Fibroblast of lung (primary cell): ENCODE measurements at places on chromosomes 2 and 18. TPM values are rescaled to one million over a fixed set of nuclear protein-coding genes. Genes with fewer than 3 reads are reported as not detected.

GRCh38 chr18:10122988-10123950 is 209.5 kb downstream of the VAPA start:
- peak; percentile 33 for DNase-seq

GRCh38 chr2:18708203-18708715 is 118.9 kb upstream of the NT5C1B start:
- no peak for DNase-seq

- DNase-seq = peak; percentile 89
Observed at GRCh38 chr2:37713258-37713700, 41.8 kb upstream of the CDC42EP3 start.

Gene SERPINE2
- 37.2 and 77.9 TPM in 2 replicates for total RNA-seq

Gene SLC14A1
- 2.3 and 31.0 TPM in 2 replicates for total RNA-seq

Gene GRHL1
- total RNA-seq = 0.77 and 0.99 TPM in 2 replicates

GRCh38 chr2:36389091-36389564 is 33.5 kb downstream of the CRIM1 start:
- DNase-seq = peak; percentile 64

DNA sequence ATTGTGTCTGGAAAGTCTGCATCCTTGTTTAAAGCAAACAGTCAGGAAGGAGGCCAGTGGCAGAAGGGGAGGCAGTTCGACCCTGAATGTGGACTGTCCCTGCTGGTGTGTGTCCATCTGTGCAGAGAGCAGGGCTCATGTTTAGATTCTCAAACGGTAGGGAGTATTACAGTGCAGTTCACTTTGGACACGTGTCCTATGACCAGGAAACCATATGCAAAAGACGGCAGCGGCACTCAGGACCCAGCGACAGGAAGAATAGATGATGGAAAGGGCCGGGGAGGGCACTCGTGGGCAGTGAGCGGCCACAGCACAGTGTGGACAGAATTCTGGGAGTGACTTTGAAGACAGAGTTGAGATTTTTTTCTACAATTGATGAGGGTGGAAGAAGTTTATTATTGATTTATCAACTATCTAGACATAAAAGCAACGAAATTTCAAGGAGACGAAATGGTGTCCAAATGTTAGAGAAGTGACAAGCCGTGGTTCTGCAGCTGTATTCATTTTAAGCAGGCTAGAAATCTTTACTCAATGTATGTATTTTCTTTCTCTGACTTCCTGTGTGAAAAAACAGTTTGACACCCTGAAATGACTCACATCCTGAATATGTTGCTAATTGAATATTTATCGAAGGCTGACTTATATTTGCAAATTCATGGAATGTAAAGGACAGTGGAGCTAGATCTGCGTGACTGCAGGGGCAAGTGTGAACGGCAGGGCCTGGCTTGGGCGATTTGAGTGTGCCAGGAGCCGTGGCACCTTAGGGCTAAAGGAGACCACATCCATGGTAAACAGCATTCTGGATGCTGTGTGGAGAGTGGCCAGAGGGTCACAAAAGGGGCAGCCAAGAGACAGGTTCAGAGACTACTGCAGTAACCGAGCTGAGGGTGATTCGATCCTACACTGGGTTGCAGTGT is 214.2 kb downstream of the PTGR3 start:
- peak; percentile 49 for DNase-seq

GRCh38 chr2:118643294-118643693 is 204.2 kb downstream of the EN1 start:
- DNase-seq = no peak

Gene GPR39
- 0.26 and 1.3 TPM in 2 replicates for total RNA-seq

- no peak for DNase-seq
Observed at GRCh38 chr2:196464311-196464710, 175.2 kb upstream of the CCDC150 start.

DNA sequence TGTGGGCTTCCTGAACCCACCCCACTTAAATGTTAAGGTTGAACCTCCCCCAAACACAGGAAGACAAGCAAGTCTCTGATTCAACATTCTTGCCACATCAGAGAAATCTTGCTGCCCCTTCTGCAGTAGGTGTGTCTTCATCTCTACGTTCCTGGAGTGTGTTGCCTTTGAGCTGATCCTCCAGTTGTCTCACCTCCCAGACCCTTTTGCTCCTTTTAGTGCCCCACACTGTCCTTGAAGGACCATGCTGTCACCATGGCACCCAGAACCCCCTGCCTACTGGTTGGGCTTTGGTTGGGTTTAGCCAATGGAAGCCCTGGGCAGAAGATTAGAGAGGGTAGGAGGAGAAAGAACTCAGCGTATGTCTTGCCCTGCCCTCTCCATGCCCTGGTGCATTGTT is 10.7 kb downstream of the CAB39 start:
- DNase-seq = no peak

DNA sequence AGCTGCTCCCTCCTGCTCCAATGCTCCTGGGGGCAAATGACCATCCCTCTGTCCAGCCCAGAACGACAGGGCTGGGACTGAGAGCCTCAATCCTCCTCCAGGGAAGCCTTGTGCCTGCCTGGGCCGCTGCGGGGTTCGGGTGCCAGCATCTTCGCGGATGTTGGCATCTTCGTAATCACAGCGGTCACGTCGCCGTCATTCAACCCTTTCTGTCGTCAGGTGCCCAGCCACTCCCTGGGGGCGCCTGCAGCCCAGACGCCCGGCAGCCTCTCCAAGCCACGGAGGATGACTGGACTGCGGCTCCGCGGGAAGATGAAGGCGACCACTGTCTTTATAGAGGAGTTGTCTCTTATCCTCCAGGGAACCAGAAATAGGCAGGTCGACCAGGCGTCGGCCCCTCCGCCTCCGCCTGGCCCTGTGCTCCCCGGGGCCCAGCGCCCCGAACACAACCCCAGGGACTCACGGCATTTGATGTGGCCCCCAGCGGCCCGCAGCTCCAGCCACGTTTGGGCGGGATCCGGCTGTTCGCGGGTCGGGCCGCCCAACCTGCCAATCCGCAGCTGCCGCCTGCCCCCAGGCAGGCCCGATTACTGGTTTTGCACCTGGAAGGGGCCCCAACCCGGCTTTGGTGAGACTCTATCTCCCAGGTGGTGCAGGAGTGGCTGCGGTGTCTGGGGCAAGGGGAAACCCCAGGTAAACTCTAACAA is 113.9 kb downstream of the THNSL2 start:
- no peak for DNase-seq

Gene MYL1
- total RNA-seq = not detected in 2 replicates

DNA sequence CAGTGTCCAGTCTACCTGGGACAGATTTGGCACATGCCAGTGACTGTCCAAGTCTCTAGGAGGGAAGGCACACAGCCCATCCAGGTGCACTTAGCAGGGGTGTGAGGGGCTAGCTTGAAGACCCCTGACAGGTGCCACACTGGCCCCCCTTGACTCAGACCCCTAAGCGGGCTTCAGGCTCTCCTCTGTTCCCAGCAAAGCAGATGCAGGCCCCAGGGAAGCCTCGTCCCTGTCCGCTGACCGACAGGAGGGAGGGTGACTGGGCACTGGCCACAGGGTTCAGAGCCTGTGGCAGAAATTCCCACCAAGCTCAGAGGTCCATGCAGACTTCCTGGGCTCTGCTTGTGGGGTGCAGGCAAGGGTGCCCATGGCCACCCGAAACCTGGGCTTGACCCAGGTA is 239.8 kb upstream of the MYT1L start:
- no peak for DNase-seq

Gene ZAP70
- total RNA-seq = not detected in 2 replicates

- DNase-seq = no peak
Observed at GRCh38 chr2:120828829-120829632, 93.4 kb downstream of the GLI2 start.

Gene ALPG
- not detected in 2 replicates for total RNA-seq

GRCh38 chr18:79385708-79386341 is 9.9 kb upstream of the NFATC1 start:
- no peak for DNase-seq

DNA sequence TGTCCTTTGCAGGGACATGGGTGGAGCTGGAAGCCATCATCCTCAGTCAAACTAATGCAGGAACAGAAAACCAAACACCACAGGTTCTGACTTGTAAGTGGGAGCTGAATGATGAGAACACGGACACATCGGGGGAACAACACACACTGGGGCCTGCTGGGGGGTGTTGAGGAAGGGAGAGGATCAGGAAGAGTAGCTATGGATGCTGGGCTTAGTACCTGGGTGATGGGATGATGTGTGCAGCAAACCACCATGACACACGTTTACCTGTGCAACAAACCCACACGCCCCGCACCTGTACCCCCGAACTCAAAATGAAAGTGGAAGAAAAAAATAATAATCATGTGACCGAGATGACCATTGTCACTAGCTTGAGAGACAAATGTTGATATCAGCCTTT is 114.7 kb downstream of the NDUFA10 start:
- no peak for DNase-seq

Gene CNDP1
- not detected in 2 replicates for total RNA-seq

Gene APOB
- under 0.01 TPM in 2 replicates for total RNA-seq
